CD4-positive, alpha-beta T cell (primary cell): ENCODE measurements at places on chromosomes 16 and 17.

DNA sequence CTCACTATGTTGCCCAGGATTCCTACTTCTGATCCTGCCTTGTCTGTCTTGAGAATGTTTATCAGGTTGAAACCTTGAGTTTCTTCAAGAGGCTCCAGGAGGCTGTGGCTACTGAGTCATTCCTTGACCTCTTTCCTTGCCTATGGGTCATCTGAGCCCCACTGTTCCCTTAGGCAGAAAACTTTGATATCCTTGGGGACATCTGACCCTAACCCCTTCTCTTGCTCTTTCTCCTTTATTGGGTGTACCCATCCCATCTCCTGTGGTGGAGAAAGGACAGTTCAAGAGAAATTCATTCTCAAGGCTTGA lies 12.5 kb downstream of the ARL4D start:
- no peak for DNase-seq

DNA sequence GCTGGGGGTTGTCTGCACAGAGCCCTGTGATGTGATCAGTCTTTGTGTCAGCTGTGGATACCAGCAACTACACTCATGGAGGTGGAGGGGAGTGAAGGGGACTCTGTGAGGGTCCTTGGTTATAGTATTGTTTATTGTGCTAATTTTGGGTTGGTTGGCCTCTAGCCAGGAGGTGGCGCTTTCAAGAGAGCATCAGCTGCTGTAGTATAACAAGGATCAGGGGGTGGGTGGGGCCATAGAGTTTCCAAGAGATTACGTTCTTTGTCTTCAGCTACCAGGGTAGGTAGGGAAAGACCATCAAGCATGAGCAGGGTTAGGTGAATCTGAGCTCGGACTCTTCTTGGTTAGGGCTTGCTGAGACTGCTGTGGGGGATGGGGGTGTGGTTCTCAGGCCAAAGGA lies 97.1 kb upstream of the HS3ST3A1 start:
- no peak for DNase-seq

DNA sequence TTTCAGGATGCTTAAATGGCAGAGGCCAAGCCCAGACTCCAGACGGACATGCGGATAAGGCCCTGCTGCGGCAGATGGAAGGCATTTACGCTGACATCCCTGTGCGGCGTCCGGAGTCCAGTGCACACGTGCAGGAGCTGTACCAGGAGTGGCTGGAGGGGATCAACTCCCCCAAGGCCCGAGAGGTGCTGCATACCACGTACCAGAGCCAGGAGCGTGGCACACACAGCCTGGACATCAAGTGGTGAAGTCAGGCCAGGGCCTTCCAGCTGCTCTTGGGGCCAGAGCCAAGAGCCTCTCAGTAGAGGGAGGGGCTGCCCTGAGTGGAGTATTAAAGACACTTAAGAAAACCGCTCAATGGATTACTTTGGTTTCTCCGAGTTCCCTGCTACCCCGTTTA lies 29.4 kb downstream of the NARF start:
- DNase-seq: no peak

GRCh38 chr17:50458701-50459676 lies 9.7 kb downstream of the CHAD start:
- DNase-seq: no peak

- no peak for DNase-seq
Measured at GRCh38 chr16:27175888-27176287, 27.4 kb upstream of the KDM8 start.
